ENCODE measurements at places on chromosomes 13 and 19.

DNA sequence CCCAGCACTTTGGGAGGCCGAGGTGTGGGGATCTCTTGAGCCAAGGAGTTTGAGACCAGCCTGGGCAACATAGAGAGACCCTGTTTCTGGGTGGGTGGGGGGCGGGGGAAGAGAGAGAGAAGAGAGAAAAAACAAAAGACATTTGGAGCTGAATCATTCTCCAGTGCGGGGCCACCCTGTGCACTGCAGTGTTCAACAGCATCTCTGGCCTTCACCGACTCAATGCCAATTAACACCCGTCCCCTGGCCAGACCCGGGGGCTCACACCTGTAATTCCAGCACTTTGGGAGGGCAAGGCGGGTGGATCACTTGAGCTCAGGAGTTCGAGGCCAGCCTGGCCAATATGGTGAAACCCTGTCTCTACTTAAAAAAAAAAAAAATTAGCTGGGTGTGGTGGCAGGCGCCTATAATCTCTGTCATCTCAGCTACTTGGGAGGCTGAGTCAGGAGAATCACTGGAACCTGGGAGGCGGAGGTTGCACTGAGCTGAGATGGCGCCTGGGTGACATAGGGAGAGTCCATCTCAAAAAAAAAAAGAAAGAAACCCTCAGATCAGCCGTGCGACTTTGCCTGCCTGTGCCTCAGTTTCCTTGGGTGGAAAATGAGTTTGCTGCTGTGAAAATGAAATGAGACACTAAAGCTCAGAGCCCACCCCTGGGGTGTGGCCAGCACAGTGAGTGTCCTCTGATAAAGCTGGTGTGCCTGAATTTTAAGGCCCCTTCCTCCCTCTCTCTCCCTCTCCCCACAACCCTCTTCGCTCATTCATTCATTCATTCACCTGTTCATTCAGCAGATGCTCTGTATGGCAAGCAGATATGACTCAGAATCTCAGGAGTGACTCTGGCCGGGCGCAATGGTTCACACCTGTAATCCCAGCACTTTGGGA is 6.4 kb downstream of the KLF2 start:
- no peak for DNase-seq

DNA sequence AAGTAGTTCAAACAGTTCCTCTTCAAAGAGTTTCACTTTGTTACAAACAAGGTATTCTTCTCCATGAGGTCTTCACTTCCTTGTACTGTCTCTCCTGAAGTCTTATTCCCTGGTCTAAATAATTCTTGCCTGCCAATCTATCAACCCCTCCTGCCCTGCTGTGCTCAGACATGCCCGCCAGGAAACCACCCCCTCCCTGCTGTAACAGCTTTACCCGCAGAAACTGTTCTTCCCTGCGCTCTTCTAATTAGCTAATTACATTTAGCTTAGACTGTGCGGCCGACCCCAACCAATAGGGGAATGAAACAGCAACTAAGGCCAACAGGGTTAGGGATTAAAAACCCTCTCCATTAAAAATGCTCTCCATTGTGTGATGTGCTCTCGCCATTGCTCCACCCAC is 46.7 kb downstream of the ZNF846 start:
- no peak for DNase-seq

DNA sequence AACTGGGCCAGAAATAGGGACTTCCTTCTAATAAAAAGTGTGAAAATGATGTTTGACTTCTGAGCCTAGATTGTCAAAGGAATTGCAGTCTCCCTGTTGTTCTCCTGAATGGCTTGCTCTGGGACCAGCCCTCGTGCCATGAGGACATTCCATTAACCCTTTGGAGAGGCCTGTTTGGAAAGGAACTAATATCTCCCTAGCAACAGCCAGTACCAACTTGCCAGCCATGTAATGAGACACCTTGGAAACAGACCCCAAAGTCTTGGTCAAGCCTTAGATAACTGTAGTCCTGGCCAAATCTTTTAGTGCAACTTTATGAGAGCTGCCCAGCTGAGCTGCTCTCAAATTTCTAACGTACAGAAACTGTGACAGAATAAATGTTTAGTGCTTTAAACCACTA is 8.2 kb upstream of the SIAH3 start:
- DNase-seq, result no peak

GRCh38 chr19:18450931-18451836 is 13.3 kb upstream of the ISYNA1 start:
- DNase-seq, result peak; percentile 91

GRCh38 chr19:38172001-38172400 is 52.0 kb downstream of the DPF1 start:
- DNase-seq, result no peak

GRCh38 chr13:73803997-73804396 is 330.2 kb downstream of the KLF12 start:
- DNase-seq, result no peak

DNA sequence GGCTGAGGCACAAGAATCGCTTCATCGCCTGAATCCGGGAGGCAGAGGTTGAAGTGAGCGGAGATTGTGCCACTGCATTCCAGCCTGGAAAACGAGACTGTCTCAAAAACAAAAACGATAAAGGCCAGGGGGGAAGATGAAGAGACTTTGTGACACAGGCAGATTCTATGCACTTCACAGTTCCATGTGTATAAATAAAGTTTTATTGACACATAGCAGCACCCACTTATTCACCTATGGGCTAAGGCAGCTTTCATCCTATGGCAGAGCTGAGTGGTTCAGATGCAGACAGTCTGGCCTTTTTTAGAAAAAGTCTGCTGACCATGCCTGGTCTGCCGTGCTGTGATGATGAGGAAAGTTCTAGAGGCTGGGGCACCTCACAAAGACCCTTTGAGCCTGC is 5.6 kb downstream of the LMNB2 start:
- DNase-seq, result no peak

DNA sequence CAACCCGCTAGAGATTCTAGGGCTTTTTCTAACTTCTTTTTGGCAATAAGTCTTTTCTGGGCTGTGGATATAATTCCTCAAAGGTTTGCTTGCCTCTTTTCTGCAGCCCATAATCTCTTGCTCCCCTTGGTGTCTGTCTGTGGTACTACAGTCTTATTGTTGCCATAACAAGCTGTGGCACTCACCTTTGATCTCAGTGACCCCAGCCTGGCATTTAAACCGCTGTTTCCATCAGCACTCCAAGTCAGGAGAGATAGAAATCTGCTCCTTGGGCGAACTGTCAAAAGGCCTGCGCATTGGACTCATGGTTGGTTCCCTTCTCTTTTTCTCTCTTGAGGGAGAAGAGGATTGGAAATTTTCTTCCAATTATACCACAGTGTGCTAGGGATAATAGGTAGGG is 14.5 kb upstream of the MPHOSPH8 start:
- DNase-seq, result peak; percentile 39

DNA sequence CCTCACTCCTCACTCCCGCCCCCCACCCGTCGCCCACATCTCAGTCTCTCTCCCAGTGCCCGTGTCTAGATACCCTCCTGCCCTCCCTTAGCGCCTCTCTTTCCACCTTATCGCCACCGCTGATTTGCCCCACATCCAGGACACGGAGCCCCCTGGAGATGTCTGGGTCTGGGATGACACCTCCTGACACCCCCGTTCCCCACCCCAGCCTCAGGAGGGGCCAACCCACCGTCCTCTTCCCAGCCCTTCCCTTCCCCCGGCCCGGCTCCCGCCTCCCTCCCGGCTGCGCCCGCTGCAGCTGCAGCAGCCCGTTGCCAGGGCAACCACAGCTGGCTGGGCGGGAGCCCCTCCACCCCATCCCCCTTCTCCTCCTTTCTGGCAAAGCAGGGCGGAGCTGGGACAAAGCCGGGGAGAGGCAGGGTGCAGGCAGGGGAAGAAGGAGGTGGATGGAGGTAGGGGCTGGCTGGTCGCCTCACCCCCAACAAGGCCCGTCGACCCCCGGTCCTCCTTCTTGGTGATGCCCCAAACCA is 13.5 kb downstream of the DPF1 start:
- DNase-seq, result no peak

DNA sequence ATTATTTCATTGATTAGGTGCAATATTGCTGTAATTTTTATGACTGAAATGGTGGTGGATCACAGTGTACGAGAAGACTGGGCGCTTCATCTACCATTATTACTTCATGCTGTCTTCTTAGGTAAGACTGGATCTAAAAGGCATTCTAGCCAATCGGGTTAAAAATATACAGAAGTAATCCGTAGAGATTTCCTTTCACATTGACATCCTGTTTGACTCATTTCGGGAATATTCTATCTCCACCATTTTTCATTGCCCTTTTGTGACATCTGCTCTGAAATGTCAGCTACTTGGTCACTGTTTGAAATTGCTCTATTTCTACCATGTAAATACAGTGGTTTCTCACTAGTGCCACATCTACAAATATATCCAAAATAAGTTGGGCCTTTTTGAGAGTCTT is 90.2 kb downstream of the ZAR1L start:
- no peak for DNase-seq

GRCh38 chr13:100022798-100023197 is 41.2 kb downstream of the ZIC2 start:
- DNase-seq, result no peak

DNA sequence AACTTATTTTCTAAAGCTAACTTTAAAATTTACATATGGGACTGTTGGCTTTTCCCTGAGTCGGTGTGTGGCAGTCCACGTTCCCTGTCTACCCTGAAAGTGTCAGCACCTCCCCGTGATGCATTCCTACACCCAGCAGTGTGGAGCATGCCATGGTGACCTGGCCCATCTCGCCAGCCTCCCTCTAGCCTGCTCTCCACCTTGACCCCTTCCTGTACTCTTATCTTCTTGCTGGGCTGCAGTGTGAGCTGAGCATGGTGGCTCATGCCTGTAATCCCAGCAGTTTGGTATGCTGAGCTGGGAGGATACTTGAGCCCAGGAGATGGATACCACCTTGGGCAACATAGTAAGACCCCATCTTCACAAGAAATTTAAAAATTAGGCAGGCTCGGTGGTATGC is 25.4 kb downstream of the MICOS13 start:
- no peak for DNase-seq

DNA sequence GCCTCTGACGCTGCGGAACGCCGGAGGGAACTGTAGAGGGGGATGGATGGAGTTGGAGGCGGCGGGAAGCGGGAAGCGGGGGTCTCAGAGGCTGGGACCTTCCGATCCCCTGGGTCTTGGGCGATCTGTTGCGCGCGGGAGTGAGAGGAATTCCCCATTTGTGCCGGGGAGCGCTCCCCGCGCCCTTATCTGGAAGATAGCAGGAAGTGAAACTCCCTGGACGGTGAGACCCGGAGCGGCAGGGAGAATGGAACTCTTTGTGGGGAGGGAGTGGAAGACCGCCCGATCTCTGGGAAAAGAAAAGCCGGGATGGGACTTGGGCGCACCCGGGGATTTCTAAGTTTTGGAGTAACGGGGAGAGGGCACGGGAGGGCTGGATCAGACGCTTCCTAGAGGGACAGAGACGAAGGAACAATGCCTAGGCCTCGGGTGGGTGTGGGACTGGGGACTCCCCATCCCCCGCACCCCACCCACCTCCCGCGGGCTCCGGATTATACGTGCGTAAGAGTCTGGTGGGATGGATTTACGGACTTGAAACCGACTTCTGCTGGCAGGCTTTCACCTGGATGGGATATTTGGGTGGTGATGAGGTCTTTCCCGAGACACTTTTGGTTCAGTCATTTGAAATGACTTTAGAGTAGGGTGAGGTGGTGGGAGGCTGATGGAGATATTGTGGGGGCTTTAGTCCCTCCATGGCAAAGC is 495 bp downstream of the LSR start:
- peak; percentile 45 for DNase-seq

GRCh38 chr19:32171719-32172151 is 173.7 kb upstream of the ZNF507 start:
- no peak for DNase-seq

DNA sequence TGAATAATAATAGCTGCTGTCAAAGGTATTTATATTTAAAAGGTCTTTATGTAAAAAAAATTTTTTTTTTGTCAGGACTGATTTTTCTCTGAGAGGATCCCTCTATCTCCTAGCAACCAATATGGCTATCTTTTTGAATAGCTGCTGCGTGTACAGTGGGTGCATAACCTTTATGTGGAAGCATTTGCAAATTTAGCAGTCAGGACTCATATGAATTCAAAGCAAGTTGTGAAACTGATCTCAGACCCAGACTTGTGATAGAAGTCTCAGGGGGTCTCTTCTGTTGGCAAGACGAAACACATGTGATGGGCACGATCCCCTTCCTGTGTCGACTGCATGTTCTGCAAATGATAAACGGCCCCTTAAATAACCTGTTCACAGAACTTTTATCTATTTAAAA is 114.1 kb upstream of the ARGLU1 start:
- no peak for DNase-seq
